GM23248 (cell line): ENCODE measurements at places on chromosomes 4 and X. TPM values are rescaled to one million over a fixed set of nuclear protein-coding genes. Genes with fewer than 3 reads are reported as not detected.
A peak's percentile ranks its signal among the peaks of the same experiment; 100 is the strongest.

GRCh38 chrX:74344280-74344622, 40.3 kb downstream of the ZCCHC13 start:
- DNase-seq, result no peak

The SSX3 gene
- polyA plus RNA-seq, result not detected in 2 replicates

DNA sequence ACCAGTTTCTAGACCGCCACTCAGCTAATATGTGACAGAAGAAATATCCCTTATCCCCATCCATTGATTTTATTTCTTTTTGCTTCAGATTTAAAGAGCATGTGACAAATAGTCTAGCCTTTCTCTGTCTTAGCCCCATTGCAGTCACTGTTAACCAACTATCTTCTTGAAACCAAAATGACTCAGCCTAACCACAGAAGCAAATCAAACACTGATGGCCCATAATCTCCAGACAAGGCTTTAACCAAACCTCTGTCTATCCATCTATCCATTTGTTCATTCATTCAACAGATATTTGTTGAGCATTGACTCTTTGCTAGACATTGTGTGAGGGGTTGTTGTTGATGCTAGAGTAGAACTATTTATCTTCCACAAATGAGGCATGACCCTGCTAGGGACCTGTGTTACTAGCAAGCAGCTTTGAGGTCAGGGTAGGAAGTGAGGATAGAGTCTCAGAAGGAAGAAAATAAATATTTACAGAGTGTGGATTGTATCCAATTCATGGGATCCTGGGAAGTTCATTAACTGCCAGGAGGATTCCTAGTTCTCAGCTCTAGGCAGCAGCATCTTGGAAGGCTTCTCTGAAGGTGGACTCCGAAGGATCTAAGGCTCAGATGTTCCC, 22.5 kb downstream of the HNRNPH2 start:
- DNase-seq, result peak; percentile 59

The NLGN4X gene
- polyA plus RNA-seq, result not detected in 2 replicates

DNA sequence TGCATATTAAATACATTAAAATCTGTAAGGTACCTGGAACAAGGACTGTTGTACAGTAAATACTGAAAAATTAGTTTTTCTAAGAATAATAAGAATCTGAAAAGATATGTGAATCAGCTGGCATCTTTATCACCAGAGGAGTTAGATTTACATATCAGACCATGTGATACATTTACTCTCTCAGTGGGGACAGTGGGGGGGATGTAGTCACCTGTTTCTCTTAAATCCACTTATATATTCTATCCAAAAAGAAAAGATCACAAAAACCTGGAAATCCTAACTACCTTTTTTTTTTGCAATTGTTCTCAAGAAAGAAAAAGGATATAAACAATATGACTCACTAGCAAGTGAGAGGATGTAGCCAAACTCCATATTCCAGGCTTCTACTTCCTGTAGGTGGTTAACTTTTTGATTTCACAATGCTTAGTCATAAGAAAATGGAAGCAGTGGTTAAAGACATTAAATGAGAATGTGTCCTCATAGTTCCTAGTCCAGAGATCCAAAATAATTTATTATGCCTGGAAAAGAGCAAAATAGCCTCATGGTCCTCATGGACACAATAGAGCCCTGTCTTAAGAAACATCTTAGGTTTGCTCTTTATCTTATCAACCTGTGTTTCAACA, 22.5 kb upstream of the MYOZ2 start:
- peak; percentile 95 for DNase-seq

The ACE2 gene
- not detected in 2 replicates for polyA plus RNA-seq

The ENAM gene
- not detected in 2 replicates for polyA plus RNA-seq

The MAGEB10 gene
- not detected in 2 replicates for polyA plus RNA-seq

DNA sequence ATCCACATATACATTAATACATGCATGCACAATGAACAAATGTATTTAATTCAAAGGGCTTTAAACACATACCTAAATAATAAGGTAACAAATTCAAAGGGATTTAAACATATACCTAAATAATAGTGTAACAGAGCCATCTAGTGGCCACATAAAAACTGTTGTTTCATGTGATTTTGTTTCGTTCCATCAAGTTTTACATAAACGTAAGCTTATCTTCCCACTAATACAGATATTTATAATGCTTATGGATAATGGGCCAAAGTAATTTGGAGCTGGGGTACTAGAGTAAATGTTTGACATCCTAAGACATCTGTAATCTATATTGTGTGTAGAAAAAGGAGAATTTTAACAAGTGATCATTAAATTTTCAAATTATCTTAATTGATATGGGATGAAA, 82.3 kb downstream of the PRSS12 start:
- DNase-seq, result peak; percentile 64

DNA sequence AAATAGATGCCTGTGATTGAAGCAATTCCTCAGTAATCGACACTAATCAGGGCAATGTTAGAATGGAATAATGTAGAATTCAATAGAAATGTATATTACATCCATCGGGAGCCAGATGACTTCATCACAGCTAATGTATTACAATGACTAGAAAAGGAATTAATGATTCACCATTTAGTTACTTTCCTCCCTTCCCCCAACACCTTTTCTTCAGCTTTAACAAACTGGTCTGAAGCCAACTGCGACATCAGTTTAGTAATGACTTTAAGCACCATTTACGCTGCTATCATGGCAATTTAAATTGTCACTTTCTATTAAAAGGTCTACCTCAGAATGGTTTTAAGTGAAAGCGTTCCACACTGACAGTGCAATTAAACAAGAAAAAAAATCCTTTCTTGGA, 45.1 kb downstream of the SUPT20HL2 start:
- no peak for DNase-seq

The NMU gene
- polyA plus RNA-seq, result 0.61 TPM in 1 of 2 replicates, not detected in the other

- no peak for DNase-seq
These were observed 61.5 kb downstream of the PDK3 start for GRCh38 chrX:24526616-24527015.

DNA sequence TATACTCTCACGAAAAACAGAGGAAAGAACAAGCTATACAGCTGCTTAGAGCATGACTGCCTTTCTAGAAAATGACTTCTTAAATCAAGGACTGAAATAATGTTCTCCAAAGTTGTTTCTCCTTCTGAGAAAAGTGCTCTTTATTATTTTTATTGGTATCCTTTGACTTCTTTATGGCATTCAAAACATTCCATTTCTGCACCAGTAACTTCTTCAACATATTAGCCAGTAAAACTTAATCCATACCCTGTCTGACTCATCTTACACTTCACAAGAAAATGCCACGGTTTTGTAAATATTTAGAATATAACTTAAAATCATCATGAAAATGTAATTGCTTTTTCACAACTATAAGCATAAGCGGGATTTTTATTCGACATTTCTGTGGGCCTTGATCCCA, 180.4 kb downstream of the NR3C2 start:
- no peak for DNase-seq

The MAGEB1 gene
- polyA plus RNA-seq, result not detected in 2 replicates

DNA sequence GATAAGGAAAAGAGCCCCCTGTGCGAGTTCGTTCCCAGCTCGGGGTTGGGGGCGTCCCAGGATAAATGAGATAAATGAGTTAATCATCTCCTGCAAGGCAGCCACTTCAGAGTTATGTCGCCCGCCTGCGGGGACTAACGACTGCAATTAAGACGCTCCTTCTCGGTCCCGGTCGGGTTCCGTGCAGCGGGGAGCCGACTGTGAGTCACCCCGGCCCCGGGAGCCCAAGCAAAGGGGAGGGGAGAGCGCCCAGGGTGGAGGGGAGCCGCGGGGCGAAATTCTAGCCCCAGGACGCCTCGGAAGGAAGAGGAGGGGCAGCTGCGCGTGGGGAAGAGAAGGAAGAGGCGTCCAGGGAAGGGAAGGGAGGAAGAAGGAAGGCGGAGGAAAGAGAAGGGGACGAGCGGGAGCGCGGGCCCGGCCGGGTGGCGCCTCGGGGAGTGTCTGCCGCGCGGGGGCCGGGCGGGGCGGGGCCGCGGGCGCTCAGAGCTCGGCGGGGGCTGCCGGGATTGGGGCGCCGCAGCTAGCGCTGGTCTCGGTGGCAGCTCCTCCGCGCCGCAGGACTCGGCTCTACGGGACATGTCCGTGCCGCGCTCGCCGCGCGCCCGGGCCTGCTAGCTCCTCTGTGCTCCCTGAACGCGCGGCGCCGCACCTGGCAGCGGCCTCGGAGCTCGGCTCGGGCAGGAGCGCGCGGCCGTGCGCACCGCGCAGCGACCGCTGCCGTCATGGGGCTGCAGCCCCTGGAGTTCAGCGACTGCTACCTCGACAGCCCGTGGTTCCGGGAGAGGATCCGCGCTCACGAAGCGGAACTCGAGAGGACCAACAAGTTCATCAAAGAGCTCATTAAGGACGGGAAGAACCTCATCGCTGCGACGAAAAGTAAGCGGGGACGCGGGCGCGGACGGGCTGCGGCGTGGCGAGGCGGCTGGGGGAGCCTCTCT, at the start of gene ARHGAP10:
Gene ARHGAP10 (plus strand): TSS at position 509 of the 938 bp plus-strand sequence. CDS start 214 bp downstream, at position 723.
- DNase-seq, result peak; percentile 85

The SMIM10L2A gene
- polyA plus RNA-seq, result not detected in 2 replicates

DNA sequence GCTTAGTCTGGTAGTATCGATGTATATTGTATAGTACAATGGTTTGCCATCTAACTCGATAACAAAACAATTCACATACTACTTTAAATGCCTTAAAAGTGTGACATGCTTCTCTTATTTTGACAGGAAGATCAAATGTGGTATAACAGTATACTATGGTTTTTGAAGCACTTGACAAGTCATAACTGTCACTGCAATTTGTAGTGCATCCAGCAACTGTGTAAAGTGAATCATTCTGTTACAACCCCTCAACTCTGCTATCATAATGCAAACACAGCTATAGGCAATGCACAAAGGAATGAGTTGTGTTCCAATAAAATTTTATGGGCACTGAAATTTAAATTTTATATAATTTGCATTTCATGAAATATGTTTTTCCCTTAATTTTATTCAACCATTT, 14.0 kb downstream of the RAP1GDS1 start:
- DNase-seq, result no peak

DNA sequence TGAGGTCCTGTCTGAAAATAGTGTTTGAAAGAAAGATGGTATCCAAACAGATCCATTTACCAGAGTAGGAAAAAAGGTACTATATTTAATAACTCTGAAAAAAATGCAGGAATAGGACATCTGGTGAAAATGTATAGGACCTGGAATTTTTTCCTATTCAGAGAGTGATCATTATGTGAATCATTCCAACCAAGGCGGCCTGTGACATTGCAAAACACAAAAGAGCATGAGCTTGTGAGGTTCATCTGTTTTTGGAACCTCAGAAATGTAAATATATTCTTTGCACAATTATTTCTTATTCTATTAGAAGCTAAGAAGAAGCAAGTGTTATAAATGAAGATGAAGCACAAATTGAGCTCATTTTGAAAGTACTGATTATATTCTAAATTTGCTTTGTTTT, 2.0 kb downstream of the C4orf51 start:
- peak; percentile 69 for DNase-seq

GRCh38 chr4:136637071-136637777, 895.1 kb downstream of the PCDH18 start:
- peak; percentile 28 for DNase-seq

DNA sequence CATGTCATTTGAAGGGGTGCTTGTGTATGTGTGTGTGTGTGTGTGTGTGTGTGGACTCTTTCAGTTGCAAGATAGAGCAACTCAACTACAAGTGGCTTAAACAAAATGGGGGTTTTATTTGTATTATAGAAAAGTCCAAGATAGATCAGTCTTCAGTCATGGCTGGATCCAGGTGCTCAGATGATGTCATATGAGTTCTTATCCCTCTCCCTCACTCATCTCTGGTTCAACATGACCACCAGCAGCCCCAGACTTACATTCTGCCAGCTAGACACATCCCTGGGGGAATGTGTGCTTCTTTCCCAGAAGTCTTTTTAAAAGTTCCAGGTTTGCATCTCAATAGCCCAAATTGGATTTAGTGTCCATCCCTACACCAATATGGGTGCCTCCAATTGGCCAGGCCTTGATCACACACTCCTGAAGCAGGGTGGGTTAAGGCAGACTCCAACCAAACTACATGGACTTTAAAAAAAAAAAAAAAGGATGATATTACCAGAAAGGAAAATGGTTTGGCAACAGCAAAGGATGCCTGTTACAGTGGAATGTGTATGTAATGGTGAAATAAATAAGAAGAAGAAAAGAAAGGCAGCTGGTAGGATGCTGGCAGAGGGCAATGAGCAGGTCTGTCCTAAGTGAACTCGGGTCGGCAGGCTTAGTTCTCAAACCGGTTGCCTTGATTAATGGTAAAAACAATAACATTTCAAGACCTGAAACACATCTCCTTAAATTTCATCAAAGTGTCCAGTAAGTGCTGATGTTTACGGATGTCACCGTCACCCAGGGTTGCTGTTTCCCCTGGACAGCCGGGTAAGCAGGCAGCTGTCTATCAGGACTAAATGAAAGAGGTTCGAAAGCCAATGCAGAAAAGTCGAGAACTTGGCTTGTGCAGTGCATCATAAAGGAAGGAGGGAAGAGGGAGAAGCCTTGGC, 107.7 kb downstream of the SMIM20 start:
- DNase-seq, result peak; percentile 63

The NOX1 gene
- 0.16 and 0.18 TPM in 2 replicates for polyA plus RNA-seq

DNA sequence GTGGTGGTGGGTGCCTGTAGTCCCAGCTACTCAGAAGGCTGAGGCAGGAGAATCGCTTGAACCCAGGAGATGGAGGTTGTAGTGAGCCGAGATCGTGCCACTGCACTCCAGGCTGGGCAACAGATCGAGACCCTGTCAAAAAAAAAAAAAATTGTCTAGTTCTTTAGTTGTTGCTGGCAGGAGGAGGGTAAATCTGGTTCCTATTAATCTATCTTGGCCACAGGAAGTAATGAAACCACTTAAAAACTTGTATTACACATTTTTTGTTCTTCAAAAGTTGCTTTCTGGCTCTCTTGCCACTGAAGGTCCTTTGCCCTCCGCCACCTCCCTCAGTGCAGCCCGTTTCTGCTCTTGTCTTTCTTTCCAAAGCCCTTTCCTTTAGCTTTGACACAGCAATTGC, 102.9 kb upstream of the ARSJ start:
- peak; percentile 18 for DNase-seq

DNA sequence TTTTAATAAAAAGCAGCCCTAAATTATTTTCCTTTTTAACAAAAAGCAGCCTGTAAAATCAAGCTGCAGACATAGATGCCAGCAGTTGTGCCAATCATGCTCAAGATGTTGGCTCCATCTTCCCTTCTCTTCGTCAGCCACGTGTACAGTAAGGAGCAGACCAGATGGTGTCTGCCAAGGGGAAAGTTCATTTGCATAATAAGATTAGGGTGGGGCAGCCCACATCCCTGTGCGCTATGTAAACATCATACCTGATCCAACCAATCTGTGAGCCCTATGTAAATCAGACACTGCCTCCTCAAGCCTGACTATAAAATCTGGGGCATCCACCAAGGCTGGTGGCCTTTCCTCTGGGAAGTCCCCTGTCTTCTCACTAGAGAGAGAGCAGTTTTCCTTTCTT, 23.1 kb upstream of the C1GALT1C1 start:
- DNase-seq, result peak; percentile 39

The PALLD gene
- 30.5 and 30.6 TPM in 2 replicates for polyA plus RNA-seq

DNA sequence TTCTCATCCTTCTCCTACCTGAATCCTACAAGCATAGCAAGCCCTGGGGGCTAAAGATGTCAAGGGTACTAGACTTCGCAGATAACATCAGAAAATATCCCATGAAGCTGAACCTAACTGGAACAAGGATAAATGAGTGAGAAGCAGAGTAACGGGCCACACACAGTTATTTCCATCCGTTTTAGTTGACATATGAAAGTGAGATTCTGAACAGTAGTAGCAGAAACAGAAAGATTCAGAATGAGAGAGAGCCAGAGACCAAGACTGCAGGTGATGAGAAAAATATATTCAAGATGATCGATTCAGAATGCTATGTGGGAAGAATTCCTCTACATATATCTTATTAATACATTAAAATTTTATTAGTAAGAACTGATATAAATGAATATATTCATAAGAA, 165.1 kb downstream of the TSPAN5 start:
- DNase-seq, result no peak

The SYAP1 gene
- 32.1 and 36.4 TPM in 2 replicates for polyA plus RNA-seq

The SPCS3 gene
- polyA plus RNA-seq, result 108 and 113 TPM in 2 replicates
